Activated CD8-positive, alpha-beta memory T cell treated with anti-CD3 and anti-CD28 coated beads for 1 hour (primary cell): ENCODE measurements at places on chromosomes 1 and 21.

DNA sequence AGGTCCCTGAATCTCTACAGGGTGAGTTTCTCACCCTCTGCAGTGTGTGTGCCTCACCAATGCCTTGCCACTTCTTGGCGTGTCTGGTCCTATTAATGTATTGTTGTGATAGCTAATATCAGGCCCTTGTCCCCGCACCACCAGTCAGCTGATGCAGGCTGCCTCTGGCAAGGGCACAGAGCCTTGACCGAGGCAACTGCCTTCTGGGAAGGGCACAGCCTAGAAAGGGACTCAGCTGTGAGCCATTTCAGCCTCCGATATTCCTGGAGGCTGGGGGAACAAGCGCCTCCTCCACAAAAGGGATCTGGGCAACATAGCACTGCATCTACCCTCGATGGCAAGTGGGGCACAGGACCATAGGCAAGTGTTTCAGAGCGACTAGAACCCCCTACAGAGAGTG lies 27.0 kb downstream of the IL10RB start:
- no peak for DNase-seq

- no peak for DNase-seq
These were observed 124.5 kb downstream of the GREM2 start for GRCh38 chr1:240487493-240487892.

GRCh38 chr1:113931451-113931851 lies 2.3 kb downstream of the HIPK1 start:
- no peak for DNase-seq

DNA sequence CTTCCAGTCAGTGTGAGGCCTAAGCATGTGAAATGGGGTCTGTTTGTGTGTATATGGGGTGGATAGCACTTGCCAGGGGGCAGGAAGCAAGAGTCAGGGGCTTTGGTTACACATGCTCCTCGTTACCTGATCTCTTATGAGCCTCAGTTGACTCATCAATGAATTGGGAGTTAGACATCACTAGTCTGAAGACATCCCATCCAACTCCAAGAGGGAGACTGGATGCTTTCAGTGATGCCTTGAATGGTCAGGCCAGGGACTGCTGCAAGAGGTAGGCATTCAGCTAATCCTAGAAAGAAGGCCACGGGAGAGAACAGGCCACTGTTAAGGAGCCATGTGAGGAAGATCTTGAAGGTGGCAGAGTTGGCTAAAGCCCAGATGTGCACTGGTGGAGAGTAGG lies 6.3 kb downstream of the RAB25 start:
- no peak for DNase-seq

DNA sequence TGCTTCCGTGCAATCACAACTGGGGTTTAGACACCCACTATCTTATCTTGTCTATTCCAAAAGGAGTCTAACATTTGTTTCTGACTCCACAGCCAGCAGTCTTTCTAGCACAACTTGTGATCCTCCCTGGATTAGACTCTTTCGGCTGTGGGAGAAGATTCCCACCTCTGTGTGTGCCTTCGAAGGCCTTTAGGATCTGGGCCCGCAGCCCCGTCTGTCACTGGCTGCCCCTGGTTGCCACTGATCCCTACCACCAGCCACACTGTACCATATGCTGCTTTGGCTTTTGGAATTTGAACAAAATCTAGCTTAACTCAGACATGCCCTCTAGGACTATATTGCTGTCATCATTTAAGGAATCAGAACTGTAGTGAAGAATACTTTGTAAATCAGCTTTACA lies 18.0 kb downstream of the NTPCR start:
- no peak for DNase-seq

- DNase-seq = no peak
These were observed 119.7 kb upstream of the ZNF648 start for GRCh38 chr1:182181167-182181572.

- no peak for DNase-seq
These were observed 287.5 kb downstream of the SMYD3 start for GRCh38 chr1:246219508-246220030.

GRCh38 chr1:12231276-12231595 lies 1.4 kb downstream of the VPS13D start:
- DNase-seq = no peak

GRCh38 chr1:109091078-109091838 lies 694 bp downstream of the TMEM167B start:
- DNase-seq = no peak

DNA sequence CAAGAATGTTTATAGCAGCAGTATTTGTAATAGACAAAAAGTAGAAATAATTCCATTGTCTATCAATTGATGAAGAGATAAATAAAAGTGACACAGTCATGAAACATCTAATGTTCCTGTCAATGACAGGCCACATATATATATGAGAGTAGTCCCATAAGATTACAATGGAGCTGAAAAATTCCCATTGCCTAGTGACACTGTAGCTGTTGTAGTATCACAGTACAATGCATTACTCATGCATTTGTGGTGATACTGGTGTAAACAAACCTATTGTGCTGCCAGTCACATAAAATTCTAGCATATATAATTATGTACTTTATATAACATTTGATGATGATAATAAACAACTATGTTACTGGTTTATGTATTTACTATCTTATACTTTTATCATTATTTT lies 141.9 kb upstream of the LYPLAL1 start:
- DNase-seq = no peak

- DNase-seq = no peak
These were observed 8.3 kb downstream of the IL24 start for GRCh38 chr1:206905295-206906164.

DNA sequence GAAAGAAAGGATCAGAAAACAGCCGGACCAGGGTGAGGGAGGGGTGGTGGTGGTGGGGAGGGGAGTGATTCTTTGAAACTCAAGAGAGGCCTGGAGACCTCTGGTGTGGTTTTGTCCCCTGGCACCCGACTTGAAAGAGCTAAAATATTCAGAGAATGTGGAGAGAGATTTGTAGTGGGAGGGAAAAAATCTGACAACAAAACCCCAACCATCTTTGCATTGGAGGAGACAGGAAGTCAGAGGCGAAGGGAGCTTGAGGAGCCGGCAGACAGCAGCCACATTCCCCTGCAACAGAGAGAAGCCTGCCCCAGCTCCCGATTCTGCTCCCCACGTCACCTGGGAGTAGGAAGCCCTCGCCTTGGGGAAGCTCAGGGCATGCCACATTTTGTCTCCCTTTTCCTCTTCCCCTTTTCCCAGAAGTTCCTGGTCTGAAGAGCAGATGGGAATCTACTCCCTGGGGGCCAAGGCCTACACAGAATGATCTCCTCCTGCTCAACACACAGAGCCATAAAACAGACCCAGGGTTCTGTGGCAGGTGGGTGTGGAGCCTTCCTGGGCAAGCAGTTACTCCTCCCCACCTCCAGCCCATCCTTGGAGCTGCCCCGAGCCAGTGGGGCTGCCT lies 84.9 kb downstream of the ITPKB start:
- no peak for DNase-seq

GRCh38 chr1:155942578-155943141 lies 1.2 kb downstream of the RXFP4 start:
- DNase-seq = no peak

DNA sequence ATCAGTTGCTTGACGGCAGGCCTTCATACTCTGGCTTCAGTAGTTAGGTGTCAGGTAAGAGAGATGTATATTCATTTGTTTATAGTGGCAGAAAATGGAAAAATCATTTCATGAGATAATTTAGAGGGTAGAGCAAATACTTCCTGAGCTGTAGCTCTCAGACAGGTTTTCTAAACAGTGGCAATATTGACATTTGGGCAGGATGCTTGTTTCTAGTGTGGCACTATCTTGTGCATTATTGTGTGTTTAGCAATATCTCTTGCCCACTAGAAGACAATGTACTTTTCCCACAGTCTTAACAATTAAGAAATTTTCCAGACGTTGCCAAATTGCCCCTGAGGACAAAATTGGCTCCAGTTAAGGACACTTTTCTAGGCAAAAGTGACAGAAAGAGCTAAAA lies 1143.1 kb downstream of the PLA2G4A start:
- DNase-seq = no peak

- DNase-seq = no peak
These were observed 24.5 kb downstream of the EEIG2 start for GRCh38 chr1:108584428-108584856.

GRCh38 chr21:18553786-18554185 lies 150.2 kb upstream of the TMPRSS15 start:
- DNase-seq = no peak

DNA sequence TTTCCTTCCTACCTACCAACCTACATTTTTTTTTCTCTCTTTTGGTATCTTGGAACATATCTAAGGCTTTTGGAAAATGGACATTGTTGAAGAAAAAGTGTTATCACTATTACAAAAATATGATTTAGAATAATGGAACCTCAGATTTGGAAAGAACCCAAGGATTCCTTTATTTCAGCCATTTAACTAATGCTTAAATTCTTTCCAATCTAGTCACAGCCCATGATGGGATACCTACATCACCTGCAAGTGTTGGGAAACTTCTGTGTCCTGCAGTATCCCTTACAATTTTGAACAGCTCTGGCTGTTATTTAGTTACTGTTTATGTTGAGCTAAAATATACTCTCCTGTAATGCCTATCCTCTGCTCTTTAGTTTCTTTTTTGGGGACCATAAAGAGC lies 22.3 kb upstream of the APOBEC4 start:
- DNase-seq = no peak

- no peak for DNase-seq
These were observed 11.2 kb downstream of the SHISA4 start for GRCh38 chr1:201899683-201900429.

DNA sequence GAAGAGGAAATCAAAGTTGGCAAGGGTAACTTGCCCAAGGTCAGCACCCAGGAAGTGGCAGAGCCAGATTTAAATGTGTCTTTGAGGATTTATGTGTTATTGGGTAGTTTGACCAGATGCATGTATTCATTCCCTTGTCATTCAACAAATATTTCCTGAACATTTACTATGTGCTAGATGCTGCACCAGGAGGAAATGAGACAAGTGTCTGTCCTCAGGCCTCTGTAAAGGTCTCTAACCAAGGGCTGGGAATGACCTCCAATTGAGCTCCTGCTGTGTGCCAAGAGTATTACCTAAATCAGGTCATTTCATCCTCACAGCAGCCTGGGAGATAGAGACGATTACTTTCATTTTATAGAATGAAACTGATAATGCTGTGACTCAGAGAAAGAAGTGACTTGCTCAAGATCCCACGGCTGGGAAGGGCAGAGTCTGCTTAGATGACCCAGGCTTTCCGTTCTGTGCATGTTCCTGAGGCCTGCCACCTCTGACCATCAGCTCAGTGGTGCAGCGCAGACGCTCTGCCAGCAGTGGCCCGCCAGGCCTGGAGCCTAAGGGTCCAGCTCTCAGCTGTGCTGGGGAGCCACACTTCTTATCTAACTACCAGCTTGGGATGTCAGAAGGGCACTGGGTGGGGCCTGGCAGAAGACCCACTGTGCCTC lies 3.5 kb upstream of the TTC22 start:
- DNase-seq = no peak

GRCh38 chr21:26669215-26669764 lies 96.2 kb upstream of the CYYR1 start:
- DNase-seq = no peak

- DNase-seq = no peak
These were observed 15.4 kb downstream of the COL16A1 start for GRCh38 chr1:31688233-31688918.

DNA sequence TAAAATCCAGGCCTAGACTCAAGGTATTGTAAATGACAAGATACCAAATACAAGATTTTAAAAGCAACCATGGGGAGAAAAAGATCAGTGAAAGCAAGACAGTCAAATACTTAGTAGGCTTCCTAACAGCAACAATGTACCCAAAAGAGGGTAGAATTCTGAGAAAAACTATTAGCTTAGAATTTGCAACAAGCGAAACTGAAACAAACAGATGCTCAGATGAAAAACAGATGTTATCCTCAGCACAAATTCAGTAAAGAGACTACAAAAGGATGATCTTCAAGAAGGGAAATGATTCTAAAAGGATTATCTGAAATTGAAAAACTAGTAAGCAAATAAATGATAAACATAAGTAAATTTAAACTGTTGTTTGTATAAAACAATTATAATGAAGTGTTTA lies 40.0 kb downstream of the PDC start:
- no peak for DNase-seq

- DNase-seq = no peak
These were observed 180.4 kb upstream of the PKN2 start for GRCh38 chr1:88503646-88504045.

DNA sequence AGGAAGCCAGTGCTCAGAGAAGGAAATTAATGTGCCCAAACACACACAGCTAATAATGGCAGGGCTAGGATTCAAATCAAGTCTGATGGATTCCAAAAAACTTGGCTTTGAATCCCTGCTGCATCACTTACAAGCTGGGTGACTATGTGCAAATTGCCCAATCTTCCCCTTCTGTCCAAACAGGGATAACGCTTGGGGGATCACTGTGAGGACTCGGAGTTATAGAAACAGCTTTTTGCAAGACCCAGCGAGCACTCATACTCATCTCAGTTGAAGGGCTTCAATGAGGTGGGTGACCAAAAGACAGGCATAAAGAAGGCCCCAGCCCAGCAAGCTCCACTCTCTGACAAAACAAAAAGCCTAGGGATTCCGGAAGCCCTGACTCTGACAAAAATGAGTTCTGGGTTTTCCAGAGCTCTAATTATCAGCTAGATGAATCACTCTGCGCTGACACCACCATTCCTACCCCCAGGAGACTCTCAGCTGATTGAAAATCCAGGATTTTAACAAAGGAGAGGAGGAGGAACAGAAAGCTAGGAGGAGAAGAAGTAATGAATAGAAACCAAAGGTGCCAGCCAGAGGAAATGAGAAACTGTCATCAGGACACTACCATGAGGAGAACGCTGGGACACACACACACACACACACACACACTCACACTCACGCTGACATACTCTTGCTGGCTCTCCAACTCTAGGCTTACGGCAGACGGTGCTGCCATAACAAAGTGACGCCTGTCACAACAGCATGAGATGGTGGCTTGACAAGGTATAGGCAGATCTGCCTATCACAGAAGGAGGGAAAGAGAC lies 1.6 kb upstream of the STK40 start:
- no peak for DNase-seq

GRCh38 chr1:31208361-31208945 lies 31.2 kb downstream of the NKAIN1 start:
- no peak for DNase-seq

- no peak for DNase-seq
These were observed 164.2 kb upstream of the PTBP2 start for GRCh38 chr1:96557336-96557735.
